NCI-H1417 treated with DMSO at 0.1 percent for 48 hours (cell line): ENCODE measurements at places on chromosomes 12 and 14.

DNA sequence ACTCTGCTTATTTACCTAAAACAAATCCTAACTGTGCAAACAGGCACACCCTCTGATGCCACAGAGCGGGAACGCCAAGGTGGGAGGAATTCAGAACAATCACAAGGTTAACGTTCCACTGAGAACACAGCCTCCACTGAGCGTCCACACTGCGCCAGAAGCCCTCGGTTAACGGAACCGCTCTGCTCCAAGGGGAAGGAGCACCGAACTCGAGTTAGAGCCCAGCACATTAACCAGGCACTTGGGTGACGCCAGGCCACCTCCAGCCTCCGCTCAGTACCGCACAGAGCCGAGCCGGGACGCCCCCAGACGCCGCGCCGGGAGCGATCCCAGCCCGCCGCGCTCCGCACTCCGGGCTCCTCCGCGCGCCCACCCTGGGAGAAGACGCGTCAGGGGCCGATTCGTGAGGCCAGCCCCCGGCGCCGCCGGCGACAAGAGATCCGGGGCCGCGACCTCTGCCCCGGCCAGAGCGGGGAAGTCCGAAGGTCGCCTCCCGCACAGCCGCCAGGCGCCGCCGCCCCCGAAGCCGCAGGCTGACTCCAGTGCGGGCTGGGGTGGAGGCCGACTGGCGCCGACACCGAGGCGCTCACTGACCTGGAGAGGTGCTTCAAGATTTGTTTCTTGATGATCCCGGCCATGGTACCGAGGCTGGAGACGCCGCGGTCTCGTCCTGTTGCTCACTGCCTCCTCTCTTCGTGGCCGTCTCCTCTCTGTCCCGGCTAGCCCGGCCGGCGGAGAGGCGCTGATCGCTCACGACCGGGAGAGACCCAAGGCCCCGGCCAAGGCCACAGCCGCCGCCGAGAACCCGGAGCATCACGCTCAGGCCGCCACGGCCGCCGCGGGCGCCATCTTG, 450 bp downstream of the BLTP3B start:
- DNase-seq = peak; percentile 22

DNA sequence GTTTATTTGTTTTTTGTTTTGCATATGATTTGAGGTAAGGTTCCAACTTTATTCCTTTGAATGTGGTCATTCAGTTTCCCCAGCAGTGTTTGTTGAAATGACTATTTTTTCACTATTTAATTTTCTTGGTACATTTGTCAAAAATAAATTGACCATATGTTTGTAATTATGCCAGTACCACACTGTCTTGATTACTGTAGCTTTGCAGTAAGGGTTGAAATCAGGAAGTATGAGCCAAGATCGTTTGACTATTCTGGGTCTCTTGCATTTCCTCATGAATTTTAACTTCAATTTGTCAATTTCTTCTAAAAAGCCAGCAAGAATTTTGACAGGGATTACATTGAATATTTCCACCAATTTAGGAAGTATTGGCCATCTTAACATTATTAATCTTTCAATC, 199.3 kb upstream of the PPFIA2 start:
- no peak for DNase-seq

DNA sequence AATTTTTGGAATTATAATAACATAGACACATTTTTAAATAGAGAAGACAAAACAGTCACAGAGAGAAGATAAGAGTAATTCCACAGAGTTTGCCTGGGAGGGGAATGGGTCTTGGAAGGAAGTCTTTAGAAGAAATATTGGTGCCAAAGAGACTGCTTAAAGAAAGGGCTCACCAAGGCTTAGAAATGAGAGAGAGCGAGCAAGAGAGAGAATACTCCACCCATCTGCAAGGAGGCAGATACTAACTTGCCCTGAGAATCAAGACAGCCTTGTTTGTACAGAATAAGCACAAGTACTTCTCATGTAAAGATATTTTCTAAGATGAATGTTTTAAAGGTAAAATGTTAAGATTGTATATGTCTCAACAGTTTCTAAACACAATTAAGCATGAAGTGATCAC, 165.5 kb downstream of the SLC38A4 start:
- no peak for DNase-seq

DNA sequence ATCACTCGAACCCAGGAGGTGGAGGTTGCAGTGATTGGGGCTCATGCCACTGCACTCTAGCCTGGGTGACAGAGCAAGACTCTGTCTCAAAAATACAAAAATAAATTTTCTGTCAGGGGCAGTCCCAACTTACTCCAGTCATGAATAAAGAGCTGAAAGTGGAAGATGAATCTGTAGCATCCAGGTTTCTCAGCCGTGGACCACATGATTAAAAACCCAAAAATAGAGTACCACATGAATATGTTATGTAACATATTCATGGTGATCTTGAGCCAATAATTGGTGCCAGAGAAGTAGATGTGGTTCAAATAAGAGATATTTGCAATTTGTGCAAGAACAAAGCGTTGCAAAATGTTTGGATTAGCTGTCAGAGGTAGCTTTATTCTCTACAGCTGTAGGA, 23.1 kb downstream of the SPIC start:
- no peak for DNase-seq

DNA sequence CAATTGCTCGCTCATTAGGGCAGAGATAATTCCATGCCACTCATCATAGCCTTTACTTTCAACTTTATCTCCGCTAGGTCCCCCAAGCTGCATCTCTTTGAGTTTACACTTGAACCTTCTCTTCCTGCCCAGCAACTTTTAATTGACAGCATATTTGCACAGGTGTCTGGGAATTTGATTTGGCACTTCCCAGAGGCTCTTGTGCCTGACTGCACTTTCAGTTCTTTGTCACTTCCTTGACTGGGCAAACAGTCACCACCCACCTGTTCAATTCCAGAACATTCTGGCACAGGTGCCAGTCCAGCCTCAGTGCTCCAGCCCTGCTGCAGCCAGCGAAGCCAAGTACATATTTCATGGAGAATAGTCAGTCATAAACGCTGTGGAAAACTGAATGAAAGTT, 110.1 kb upstream of the LRIG3 start:
- no peak for DNase-seq

- DNase-seq = no peak
Measured at GRCh38 chr12:125186471-125187147, 121.4 kb downstream of the AACS start.

DNA sequence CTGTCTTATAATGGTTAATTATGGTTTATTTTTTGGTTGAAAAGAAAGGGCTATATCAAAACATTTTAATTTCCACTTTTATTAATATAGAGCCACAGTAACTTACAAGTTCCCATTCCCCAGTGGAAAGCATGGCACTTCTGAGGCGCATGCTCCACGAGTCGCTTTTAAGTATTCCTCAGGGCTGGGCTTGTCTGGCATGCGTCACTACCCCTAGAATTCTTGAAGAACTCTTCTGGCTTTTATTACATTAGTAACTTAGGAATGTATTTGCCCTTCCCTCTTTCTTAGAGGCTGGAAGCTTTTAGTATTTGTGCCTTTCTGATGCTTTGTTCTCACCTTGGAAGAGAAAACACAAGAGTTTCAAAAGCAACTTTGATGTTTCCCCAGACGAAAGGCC, 81.1 kb downstream of the ESR2 start:
- no peak for DNase-seq

DNA sequence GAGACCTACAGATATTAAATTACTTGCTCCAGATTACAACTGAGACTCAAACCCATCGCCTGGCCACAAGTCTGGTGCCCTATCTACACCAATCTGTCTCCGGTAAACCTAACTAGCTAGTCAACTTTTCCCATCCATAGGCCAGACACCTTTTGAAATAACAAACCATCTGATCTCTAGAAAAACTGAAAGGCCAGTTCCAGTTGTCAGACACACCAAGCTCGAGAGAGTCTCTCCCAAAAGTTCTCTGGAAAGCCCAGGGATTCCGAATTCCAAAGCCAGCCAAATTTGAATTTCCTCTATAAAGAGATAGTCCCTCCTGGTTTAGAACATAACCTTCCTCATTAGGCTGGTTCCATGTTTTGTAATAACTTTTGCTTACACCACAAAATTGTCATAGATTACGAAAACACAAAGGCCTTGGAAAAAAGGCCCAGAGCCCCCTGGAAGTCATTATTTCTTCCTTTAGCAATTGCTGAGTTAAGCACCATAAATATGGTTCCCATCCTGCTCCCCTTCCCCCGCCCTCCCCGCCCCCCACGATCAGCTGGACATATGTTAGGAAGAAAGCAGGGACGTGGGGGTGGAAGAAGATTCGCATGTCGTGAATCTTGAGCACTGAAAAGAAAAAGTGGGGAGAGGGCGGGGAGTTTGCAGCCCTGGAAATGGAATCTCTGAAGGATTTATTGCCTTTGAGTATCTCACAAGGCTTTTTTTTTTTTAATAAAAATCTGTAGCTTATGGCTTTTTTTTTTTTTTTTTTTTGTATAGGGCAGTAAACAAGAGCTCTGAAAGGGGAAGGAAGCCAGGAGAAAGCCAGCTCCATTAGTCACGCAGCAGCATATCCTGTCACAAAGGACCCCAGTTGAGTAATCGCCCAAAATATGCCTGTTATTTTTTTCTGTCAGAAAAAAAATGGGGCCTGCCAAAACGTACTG, 110.4 kb downstream of the ZFP36L1 start:
- DNase-seq = no peak

DNA sequence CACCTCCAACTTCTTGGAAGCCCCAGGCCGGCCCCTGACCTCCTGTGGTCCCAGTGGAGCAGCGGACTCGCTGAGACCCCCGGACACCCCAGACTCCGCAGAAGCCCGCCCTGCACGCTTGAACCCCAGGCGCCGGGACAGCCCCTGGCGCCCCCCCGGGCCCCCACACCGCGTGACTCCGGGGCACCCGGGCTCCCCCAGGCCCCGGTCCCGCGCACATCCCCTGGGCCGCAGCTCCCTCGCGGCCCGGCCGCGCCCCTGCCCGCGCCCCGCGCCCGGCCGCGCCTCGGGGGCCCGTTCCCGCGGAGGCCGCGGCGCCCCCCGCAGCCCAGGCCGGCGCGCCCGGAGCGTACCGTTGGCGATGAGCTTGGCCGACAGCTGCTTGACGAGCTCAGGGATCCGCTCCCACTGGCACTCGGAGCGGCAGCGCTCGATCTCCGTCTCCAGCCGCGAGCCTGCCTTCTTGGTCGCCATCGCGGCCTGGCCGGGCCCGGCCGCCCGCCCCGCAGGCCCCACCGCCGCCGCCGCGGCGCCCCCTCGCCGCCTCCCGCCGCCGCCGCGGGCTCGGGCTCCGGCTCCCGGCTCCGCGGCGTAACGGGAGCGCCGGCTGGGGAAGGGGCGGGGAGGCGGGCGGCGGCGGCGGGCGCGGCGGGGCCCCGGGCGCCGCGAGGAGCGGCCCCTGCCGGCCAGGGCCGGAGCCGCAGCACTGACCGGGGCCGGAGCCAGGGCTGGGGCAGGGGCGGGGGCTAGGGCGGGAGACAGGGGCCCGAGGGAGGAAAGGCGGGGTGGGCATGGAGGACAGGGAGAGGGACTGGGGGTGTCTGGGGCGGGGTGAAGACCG, at the start of gene TTC7B:
Gene TTC7B (minus strand): TSS at position 609 of the 841 bp plus-strand sequence. CDS start 135 bp downstream, at position 474.
- no peak for DNase-seq

DNA sequence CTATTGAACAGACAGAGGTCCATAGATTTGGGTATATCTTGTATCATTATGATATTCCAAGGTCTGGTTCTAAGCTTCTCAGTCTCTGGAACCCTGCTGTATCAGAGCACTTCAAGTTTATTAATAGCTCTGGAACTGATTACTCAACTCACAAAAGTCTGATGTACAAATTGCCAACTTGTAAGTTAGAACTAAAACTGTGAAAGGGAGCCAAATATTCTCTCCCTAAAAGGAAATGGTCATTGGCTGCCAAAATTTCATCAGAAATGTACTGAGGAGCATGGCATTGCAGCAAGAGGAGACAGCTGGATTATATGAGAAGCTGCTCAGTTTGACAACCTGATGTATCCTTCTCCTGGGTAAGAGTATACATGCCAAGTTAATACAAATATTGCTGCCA, 828.8 kb upstream of the SEL1L start:
- DNase-seq = no peak

GRCh38 chr12:11884706-11885105, 186.0 kb upstream of the BCL2L14 start:
- DNase-seq = no peak

DNA sequence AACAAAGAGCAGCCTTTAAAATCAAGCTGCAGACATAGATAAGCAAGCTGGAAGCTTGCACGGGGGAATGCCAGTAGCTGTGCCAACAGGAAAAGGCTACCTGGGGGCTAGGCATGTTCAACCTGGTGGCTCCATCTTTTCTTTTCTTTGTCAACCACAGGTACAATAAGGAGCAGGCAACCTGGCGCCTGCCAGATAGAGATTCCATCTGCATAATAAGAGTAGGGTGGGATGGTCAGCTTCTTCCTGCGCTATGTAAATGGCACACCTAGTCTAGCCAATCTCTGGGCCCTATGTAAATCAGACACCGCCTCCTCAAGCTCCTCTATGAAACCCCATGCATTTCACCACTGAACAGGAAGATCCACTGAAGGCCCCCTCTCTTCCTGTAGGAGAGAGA, 87.4 kb upstream of the PKP2 start:
- no peak for DNase-seq

GRCh38 chr12:47160316-47161244, 80.8 kb upstream of the AMIGO2 start:
- DNase-seq = no peak

- peak; percentile 20 for DNase-seq
Measured at GRCh38 chr12:45130881-45131281, 80.0 kb upstream of the DBX2 start.

DNA sequence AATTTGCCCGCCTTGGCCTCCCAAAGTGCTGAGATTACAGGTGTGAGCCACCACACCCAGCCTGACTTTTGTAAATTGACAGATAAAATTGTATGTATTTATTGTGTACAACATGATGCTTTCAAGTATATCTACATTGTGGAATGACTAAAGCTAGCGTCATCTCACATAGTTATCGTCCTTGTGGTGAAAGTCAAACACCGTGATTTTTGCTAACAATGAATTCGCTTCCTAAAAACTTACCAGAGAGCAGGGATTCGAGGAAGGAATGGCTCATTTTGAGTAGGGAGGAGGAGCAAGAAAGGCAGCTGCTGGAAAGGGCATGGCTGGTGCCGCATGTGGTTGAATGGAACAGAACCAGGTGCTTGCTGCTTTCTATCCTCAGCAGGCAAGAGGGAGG, 85.4 kb downstream of the LGMN start:
- no peak for DNase-seq

- no peak for DNase-seq
Measured at GRCh38 chr14:51386411-51386810, 146.4 kb downstream of the TMX1 start.

DNA sequence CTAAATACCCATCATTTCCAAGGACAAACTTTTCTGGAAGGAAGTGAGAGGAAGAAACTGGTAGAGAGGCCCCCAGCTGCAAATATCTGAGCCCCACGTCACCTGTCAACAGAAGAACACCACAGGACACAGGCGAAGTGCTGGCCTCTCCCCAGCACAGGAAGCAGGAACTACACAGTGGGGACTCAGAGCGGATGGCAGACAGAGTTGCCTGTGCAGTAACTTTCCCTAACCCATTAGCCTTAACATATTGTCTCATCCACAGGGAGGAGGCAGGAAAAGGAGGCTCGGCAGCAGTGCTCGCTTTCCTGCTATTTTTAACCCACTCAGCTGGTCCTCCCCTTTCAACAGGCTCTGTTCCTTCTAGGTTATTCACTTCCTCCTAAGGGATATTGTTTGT, 111.5 kb upstream of the TMPO start:
- DNase-seq = no peak
